ENCODE measurements at places on chromosomes 4 and X.

GRCh38 chr4:140070366-140070765, 83.6 kb downstream of the MAML3 start:
- no peak for DNase-seq

- DNase-seq = no peak
Measured at GRCh38 chr4:183445097-183445428, 627 bp downstream of the CDKN2AIP start.

- no peak for DNase-seq
Measured at GRCh38 chr4:181083757-181084361, 1159.3 kb upstream of the TENM3 start.

DNA sequence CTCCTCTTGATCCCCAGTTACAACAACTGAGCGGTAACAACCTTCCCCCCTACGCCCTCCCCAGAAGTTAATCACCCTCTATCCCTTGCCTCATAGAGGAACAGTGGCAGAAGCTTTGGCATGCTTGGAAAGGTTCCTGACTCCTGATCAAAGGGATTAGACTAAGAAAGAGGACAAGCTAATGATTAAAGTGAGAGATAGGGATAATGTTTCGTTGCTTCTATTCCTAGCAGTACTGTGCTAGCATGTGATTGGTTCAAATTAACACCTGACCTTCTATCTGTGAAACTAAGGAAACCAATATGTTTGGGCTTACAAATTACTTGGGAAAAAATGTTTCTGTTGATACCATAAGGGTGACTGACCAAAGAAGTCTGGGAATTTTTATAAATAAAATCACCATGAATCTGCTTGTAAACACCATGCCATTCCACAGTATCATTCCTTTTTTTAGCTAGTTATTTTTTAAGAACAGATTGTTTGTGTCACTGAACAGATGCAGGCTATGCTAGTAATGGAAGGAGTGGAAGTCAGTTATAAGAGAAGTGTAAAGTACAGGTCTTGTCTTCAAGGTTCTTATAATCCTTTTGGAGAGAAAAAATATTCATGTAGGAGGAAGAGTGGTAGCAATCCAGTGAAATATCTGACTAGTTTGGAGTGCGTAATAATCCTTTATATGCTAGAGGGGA, 11.3 kb upstream of the ATP1B4 start:
- DNase-seq = no peak

DNA sequence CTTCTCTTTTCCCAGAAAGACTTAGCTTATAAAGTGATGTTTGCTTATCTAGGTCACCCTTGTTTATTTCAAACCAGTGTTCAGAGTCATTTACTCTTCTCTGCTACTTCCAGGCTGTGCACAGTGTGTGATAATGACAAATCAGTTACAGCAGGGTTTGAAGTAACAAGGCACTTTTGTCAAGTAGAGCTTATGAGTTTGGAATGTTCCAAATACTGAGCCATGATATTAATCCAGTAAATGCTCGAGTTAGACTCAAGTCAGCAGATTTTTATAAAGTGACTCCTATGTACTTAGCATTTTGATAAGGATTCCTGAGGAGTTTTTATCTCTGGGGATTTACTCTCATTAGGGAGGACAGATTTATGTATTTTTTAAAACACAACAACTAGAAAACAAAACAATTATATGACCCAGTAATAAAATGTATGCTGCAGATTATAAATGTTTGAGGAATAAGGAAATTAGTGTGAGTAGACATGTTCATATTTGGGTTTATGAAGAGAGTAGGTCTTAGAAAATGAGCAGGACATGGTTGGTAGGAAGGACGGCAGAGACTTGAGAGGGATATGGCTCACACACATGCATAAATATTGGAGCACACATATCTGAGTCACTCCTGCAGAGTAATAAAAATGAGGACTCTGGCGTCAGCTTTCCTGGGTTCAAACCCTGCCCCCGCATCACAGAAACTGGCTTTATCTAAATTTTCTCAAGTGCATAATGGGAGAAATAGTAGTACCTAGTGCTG, 271.2 kb downstream of the FBXO8 start:
- DNase-seq = no peak

DNA sequence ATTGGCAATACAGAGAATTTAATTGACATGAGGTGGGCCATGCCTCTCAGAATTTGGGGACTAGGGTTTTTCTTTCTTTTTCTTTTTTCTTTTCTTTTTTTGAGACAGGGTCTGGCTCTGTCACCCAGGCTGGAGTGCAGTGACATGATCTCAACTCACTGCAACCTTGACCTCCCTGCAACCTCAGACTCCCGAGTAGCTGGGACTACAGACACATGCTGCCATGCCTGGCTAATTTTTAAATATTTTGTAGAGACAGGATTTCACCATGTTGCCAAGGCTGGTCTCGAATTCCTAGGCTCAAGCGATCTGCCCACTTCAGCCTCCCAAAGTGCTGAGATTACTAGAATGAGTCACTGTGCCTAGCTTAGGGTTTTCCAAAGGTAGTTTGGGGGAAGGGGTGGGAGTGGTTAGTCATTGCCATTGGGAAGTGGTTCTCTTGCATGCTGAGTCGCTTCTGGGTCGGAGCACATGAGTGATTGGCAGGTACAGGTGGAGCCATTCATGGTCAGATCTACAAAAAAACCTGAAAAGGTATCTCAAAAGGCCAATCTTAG, 54.5 kb downstream of the MID2 start:
- DNase-seq = no peak

DNA sequence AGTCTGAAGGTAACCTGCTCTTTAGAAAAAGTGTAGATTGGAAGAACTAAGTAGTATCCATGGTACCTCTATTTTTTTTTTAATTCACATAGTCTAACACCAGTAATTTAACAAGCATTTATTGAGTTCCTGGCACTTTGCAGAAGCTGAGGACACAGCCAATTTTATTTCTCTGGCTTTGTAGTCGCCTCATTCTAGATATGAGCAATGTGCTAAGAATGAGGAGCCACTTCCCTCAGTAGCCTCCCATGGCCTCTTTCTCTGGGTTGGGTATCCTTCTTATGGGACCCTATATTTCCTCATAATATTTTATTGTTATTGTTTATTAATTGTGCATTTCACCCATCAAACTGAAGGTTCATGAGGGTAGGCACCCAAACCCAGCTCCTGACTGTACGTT, 67.6 kb downstream of the ENPEP start:
- DNase-seq = no peak

DNA sequence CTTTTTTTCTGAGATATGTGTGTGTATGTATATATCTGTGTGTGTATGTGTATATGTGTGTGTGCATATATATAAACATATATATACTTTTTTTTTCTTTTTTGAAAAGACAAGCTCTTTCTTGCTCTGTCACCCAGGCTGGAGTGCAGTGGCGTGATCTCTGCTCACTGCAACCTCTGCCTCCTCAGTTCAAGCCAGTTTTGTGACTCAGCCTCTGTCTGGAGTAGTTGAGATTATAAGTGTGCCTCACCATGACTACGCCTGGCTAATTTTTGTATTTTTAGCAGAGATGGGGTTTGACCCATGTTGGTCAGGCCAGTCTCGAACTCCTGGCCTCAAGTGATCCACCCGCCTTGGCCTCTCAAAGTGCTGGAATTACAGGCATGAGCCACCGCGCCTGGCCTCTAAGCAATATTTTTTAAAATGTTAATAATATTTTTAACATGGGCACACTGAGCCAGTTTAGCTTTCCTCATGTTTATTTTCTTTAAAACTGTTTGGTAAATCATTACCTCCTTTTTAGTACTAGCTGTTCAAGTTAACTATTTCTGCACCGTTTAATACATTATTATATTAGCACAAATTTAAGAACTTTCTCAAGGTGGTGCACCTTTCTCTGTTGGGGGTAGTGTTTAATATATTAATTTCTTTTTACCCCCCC, 33.3 kb downstream of the BBS12 start:
- DNase-seq = no peak

GRCh38 chrX:3811331-3812311, 98.2 kb upstream of the PRKX start:
- no peak for DNase-seq

- DNase-seq = no peak
Measured at GRCh38 chr4:180217070-180217469, 2026.1 kb upstream of the TENM3 start.

DNA sequence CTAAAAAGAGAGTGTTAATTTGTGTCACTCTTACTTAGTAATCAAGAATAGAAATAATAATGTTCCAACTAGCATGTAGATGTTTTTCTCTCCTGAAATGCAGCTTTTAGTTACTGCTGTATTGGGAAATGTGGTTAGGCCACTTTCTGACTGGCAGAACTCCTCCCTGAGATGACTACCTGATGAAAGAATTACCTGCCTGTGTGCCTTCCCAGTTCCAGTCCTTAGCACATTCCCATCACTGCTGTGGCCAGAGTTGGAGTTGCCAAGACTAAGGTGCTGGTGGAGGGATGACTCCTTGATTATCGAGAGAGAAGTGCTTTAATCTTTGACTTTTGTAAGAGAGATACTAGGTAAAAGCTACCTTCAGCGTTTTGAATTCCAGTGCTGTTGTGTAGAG, 9.5 kb downstream of the GAB1 start:
- no peak for DNase-seq

DNA sequence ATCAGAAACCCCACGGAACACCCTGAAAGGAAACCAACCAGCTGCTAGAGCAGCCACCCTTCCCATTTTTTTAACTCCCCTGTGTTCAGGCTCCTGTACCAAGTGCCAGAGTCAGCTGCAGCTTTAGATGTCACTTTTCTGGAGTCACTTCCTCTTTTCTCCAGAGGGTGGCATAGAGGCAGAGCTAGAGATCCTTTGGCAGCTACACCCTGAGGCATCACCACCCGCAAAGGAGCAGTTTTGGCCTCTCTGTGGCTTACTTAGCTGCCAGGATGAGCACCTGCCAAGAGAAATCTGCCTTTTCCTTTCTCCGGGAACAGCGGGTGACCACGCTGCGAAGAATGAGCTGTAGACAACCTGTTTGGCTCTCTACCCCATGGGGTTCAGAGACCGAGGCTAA, 58.0 kb upstream of the CHRDL1 start:
- no peak for DNase-seq

GRCh38 chrX:29231800-29232199, 644.6 kb downstream of the IL1RAPL1 start:
- DNase-seq = no peak

DNA sequence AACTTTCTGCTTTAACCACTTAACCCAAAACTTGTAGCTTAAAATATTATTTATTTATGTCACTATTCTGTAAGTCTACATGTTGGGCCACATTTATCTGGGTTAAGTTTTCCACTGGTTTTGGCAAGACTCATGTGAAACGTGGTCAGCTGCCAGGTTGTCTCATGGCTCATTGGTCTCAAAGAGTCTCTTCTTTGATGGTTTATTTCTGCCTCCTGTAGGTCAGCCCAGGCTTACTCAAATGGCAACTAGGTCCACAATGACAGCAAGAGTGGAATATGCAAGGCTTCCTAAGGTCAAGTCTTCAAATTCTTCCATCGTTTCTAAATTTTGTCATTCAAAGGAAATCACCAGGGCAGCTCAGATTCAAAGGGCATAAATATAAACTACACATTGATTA, 828.7 kb downstream of the PCDH7 start:
- DNase-seq = no peak

GRCh38 chr4:156778606-156779005, 193.0 kb downstream of the PDGFC start:
- no peak for DNase-seq

- no peak for DNase-seq
Measured at GRCh38 chr4:80566203-80566872, 230.8 kb downstream of the CFAP299 start.

DNA sequence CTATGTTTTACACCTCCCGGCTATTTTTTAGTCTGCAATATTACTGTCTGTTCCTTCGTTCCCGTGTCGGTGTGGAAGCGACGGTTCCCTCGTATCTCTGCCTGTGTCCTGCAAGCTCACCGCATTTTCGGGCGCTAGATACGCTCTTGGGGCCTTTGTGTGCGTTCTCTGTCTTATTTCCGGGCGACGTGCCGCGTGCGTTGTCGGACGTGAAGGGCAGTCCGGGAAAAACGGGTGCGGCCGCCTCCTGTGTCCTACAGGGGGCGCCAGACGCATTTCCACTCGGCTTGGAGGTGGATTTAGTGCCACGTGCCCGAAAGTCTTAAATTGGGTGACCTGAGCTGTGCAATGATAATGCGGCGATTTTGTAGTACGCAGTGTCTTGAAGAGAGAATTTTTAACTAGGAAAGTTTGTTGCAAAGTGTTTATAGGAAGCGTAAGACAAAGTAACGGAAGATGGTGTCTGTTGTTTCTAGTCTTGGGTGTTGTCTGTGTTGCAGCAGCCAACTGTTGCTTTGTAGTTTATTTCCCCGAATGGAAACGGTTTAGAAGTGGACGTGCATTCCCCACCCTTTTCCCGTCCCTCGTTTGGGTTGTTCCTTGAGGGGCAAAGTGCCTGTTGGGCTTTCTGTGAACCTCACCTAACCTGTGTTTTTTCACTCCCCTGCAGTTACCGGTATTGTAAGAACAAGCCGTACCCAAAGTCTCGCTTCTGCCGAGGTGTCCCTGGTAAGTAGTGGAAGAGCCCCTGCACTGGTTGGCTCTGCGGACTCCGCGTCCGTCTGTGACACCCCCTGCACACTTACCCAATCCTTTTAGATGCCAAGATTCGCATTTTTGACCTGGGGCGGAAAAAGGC, 720 bp downstream of the RPL10 start:
- peak; percentile 56 for DNase-seq

DNA sequence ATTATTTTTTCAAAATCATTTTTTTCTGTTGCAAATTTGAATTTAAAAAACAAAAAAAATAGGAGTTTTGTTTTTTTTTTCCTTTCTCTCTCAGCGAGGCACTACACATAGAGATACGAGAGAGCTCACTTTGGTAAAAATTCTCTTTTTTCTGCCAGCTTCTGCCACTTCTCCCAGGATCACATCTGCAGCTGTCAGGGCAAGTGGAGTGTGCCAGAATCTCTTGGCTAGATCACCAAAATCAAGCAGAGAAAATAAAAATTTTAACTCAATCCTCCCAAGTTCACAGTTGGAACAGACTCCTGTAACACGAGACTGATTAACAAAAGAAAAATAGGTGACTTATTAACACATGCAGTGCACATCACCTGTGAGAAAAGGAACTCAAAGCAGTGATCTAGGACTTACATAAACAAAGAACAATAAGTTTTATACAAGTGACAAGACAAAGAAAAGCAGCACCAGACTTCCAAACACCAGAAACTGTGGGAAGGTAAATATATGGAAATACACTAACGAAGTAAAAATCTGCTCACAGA, 213.2 kb upstream of the ZFP42 start:
- DNase-seq = no peak

DNA sequence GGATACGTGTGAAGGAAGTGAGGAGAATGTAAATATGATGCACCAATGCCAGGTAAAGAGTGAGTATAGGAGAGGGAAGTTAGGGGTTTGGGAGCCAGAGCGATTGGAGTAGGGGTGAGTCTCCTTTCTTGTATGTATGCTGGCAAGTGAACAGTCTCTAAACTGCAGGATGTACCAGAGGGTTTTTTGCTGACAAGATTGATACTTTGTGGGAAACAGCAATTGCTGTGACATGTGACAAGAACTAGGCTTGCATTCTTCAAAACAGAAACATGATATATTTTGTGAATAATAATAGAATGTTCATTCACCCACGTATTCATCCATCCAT, 706 bp downstream of the CHIC1 start:
- DNase-seq = no peak

DNA sequence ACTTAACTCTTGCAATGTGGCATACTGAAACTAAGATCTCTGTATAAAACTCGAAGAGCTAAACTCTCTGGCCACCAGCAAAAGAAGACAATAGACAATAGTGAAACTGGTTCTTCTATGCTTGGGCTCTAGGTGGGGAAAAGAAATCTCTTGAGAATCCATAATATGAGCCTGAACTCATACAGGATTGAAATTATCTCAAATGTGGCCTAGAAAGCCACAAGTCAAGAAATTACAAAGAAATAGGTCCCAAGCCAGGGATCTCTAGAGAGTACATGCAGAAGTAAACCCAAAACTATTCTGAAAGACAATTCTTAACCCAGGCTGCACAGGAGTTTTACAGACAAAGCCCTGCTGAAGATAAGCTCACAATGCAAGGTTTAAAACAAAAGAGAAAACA, 127.4 kb downstream of the ANAPC10 start:
- no peak for DNase-seq
